ENCODE measurements at places on chromosomes 5 and 9. TPM values are rescaled to one million over a fixed set of nuclear protein-coding genes. Genes with fewer than 3 reads are reported as not detected.

Gene LAMC3
- polyA plus RNA-seq = 1.9 TPM

Gene NXNL2
- 0.22 TPM for polyA plus RNA-seq

Gene ZNF366
- 3.0 TPM for polyA plus RNA-seq

Gene RGS3
- 32.6 TPM for polyA plus RNA-seq

Gene EQTN
- polyA plus RNA-seq = not detected

- DNase-seq = no peak
These were observed 33.5 kb upstream of the PRR16 start for GRCh38 chr5:120430572-120430971.

- no peak for DNase-seq
These were observed 7.6 kb downstream of the ARPC5L start for GRCh38 chr9:124869466-124869985.

GRCh38 chr9:34377404-34377746 lies 677 bp upstream of the MYORG start:
- DNase-seq = no peak

DNA sequence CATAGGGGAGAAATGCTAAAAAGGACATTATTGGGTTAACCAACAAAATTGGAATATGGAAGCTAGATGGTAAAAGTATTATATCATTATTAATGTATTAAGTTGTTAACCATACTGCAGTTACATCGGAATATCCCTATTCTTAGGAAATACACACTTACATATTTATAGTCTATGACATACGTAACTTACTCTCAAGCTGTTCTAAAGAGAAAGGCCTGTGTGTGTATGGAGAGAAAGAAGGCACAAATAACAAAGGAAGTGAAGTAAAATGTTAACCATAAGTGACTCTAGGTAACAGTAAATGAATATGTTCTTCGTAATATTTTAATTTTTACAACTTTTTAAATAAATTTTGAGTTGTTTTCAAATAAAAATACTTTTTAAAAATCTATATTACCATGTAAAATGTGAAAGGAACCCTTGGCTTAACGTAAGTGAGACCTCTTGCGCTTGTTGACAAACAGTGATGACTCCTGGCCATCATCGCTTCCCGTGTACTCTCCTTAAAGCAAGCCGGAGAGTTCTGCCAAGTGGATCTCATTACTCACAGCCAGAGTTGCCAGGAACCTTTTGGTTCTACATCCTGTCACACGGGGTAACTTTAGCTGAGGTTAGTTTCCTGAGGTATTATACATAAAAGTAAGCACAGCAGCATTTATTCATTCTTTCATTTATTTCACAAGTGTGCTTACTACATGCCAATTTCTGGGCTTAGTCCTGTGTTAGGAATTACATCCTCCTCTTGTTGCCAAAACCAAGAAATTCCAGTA lies 165.4 kb downstream of the EPB41L4A start:
- peak; percentile 13 for DNase-seq

DNA sequence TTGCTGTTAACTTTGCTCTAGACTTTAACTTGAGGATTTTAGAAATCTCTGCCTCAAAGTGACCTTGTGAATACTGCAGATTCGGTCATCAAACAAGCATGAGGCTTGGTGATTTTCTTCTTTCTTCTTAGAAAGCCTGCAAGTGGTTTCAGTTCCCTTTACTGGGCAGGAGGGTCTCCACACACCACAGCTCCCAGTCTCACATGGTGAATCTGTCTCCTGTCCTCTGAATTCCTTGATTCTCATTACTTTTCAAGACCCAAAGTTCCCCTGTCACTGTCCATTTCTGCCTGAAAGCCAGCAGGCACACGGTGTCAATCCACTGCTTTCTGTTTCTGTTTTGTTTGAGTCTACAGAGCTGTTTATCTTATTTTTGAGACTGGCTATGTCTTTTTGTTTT lies 14.1 kb downstream of the HSPB3 start:
- DNase-seq = no peak

Measured in forelimb muscle (tissue), 1 donor.